OCI-LY7 (cell line): ENCODE measurements at places on chromosomes 5 and 9.

DNA sequence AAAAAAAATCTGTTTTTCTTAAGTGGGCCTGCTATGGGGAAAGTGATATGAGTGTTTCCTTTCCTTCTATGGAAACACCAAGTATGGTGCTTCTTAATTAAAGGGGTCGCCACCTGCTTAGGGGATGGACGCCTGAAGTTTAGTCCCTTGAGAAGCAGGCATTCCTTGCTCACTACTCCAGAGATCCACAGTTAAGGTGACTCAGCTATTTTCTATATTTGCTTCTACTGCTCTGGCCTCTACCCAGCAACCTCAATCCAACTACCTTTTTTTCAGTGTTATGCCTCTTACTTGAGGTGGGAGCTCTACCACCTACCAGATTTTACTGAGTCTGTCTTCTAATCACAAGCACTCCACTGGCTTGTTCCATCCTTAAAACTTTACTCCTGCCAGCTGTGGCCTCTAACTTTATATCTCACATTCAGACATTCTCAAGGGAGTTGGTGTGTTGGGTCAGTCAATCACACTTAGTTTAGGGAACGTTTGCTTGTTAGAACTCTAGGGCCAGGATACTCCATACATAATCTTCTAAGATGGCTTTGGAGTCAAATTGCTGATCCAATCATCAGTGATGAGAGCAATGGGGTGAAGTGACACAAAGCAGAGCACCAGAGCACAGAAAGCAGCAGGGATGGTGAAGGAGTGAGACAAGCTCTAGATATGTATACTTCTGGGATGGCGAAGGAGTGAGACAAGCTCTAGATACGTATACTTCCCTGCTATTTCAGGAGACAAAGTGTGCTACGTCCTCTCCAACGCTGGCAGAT is 708.1 kb downstream of the EFNA5 start:
- no peak for DNase-seq

DNA sequence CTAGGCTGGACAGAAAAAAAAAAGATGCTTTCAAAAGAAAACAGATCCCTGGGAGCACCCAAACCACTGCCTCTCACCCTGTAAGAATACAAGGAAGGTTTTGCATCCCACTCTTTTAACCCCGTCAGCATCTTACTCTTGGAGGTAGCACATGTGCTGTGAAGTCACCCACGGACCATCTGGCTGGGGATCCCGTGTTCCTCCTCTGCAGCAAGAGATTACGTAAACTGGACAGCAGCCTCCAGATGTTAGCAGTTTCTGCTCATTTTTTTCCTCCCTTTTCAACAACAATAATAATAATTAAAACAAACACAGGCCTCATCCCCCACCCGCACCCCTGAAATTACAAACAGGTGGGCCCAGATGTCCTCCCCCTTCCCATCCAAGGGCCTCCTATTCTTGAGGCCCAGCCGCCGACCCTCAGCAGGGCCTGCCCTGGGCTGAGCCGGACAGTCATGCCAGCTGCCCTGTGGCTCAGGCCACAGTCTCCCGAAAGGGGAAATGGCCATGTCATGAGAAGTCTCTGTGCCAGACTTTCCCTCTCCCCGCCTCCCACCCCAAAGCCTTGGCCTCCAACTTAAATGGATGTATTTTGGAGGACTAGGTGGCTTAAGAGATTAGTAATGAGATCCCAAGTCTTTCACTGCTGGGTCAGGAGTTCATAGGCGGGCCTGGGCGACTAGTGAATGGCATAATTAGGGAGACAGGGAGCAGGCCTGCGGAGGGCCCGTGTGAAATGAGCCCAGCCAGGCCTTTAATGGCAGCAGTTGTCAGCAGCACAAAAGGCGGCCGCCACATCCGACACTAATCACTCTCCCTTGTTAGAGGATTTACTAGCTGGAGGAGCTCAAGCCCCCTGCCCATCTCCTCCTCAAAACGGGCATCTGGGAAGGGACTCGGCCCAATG is 165.1 kb downstream of the PAPPA start:
- no peak for DNase-seq

- DNase-seq: no peak
Measured at GRCh38 chr5:174837919-174838902, 113.8 kb downstream of the MSX2 start.

DNA sequence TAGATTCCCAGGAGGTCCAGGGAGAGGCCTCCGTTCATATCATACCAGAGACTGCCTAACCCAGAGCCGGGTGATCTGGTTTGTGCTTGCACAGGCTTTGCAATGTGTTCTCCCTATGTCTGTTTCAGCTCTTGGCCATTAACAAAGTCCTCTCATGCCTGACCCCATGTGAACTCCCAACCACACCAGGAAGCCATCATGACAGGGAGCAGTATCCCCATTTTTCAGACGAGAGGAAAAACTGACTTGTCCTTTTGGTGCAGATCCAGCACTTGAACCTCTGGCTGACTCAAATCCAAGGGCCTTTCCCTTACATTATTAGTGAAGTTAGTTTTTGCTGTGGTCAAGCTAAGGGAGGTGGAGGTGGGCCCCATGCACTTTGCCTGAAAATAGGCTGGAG is 58.4 kb downstream of the TEX10 start:
- DNase-seq: no peak

DNA sequence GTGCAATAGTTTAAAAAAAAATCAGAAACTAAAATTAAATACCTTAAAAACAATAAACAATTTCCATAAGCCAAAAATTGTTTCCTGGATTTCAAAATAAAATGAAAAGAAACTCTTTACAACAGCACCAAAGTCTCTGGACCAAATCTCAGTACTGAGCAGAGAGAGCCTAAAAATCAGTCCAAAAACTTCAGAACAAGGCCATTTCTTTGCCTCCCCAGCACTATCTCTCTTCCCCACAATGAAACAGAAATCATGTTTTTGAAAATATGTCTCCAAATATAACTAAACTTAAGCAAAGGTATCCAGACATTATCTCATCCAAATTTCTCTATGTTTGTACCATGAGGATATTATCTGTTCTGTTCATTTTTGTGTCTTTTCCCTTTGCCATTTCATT is 1.0 kb downstream of the FREM1 start:
- no peak for DNase-seq

GRCh38 chr9:123657099-123657498 is 272.8 kb downstream of the DENND1A start:
- DNase-seq: no peak

- DNase-seq: peak; percentile 87
Measured at GRCh38 chr9:127943731-127944144, 6.1 kb upstream of the DPM2 start.

DNA sequence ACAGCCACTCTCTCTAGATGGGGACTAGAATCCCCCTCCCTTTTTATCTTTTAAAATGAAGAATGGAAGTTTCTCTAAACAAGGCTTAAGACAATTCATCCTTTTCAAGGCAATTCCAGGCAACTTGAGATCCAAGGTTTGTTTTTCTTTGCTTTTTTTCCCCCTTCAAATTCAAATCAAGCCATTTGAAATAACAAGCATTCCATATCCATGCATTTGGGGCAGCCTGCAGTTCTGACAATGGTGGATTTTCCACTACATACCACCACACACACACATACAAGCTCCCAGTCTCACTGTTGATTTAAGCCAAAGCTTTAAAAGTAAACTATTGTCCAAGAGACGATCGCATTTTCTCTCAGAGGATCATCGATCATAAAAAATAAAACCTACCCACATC is 424 bp downstream of the INSYN2B start:
- DNase-seq: no peak

- no peak for DNase-seq
Measured at GRCh38 chr5:154031937-154032489, 6.7 kb downstream of the FAM114A2 start.

DNA sequence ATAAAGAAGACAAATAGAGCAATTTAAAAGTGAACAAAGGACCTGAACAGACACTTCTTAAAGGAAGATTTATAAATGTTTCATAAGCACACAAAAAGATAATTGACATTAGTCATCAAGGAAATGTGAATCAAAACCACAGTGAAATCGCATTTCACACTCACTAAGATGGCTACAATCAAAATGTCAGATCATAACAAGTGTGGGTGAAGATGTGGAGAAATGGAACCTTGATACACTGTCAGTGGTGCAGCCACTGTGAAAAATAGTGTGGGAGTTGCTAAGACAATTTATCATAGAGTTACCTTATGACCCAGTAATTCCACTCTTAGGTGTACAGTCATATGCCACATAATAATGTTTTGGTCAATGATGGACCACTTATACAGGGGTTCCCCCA is 54.5 kb upstream of the HTR4 start:
- no peak for DNase-seq

- DNase-seq: no peak
Measured at GRCh38 chr9:89534515-89535287, 36.8 kb upstream of the SEMA4D start.

DNA sequence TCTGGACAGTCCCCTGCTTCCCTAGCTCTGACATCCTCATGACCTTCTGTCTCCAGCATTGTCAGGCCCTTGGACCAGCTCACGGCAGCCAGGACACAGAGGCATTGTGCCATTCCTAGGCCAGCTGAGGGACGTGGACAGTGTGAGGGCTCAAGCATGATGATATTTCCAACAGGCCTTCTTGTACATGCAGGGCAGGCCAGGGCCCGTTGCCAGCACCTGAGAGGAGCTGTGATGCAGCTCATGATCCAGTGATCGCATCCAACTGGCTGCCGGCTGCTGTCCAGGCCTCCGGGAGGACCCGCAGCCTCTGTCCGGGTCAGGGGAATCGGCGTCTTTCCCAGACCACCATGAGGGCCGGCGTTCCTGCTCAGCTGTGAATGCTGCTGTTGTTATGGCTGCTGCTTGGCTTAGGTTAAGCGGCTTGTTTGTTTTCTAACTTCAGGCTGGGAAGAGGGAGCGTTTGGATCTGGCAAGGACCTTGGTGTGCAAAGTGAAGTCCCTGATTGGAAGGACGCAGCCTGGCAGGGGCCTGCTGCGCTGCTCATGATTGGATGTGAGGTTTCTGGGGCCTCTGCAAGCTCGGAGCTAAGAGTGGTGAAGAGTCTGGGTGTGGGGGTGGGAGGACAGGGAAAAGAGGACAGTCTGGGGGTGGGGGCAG is 53.8 kb downstream of the PDZD2 start:
- DNase-seq: no peak

DNA sequence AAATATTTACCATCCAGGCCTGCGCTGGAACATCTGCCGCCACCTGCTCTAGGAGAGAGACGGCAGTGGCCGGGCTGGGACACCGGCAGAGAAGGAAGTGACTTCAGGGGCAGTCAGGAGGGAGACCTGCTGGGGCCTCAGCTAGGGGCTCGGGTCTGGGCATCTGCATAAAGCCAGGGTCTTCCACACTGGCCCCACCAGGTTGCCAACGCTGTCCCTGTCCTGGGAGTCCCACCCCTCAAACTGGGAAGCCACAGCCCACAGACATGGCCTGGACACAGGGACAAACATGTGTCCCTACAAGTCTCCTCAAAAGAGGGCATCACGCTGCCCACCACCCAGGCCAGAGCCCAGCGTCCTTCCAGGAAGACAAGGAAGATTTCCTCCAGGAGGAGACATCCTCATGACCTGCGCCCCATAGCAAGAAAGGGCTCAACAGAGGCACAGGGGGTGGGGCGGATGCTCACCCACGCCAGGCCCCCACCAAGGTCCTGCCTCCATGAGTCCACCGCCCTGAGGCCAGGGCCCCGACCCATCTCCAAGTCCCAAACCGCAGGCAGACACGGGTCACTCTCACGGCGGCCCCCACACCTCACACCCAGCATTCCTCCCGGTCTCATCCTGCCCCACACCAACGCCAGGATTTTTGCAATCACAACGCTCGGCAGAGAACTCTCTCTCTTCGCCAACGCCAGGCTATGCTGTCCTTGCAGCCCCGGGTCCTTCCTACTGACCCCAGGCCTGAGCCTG is 9.0 kb downstream of the VAV2 start:
- no peak for DNase-seq

- DNase-seq: no peak
Measured at GRCh38 chr9:18893046-18893445, 140.0 kb downstream of the SAXO1 start.

DNA sequence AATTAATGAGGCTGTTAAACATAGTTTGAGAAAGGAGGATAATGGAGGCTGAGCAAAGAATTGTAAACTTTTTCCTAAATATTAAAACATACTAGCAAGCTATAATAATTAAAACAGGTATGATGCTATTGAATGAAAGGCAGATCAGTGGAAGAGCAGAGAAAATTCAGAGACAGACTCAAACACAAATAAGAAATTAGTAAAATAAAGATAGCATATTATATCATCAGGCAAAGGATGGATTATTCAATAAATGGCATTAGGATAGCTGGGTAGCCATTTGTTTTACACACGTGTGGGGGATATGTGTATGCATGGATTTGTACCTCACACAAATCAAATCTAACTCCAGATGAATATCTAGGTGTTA is 50.6 kb downstream of the MRPS27 start:
- no peak for DNase-seq

DNA sequence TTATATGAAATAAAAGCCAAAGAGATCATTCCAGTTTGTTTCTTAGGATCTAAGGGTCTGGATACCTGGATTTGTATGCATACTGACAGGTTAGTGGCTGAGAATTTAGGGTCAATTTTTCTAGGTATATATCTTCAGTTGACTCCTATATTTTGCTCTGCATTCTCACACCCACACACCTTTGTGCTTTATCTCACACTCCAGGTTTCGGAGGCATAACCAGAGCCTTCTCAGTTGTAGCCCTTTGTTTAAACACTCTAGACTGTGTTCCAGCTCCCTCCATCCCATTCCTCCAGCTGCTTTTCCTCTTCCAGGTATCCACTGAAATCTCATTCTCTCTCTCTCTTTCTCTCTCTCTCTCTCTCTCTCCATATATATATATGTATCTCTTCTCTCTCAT is 10.6 kb upstream of the MOCS2 start:
- no peak for DNase-seq

GRCh38 chr5:122885045-122885517 is 39.7 kb downstream of the SNX24 start:
- DNase-seq: no peak

GRCh38 chr9:126051446-126052130 is 275.0 kb upstream of the MVB12B start:
- DNase-seq: no peak

DNA sequence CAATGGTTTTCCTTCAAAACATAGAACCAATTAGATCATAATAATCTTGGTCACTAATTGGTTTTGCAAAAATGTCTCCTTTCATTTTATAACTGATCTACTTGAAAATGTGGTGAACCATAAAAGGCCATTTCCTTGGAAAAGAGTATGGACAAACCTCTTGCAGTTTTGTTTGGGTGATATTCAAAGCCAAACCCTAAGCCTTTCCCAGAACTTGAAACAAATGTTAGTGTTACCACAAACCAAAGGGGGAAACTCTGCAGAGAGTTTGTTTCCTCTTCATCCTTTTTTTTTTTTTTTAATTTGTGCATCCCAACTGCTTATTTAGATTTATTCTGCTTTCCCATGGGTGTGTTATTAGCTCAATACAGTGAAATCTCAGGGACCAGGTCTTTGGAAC is 204.4 kb upstream of the ADAMTSL1 start:
- no peak for DNase-seq

- no peak for DNase-seq
Measured at GRCh38 chr5:111075520-111075919, 4.0 kb downstream of the TSLP start.
